ENCODE measurements at places on chromosomes 6 and 20.
A peak's percentile ranks its signal among the peaks of the same experiment; 100 is the strongest.

GRCh38 chr6:119297049-119297448 lies 52.5 kb downstream of the MAN1A1 start:
- DNase-seq, result no peak

GRCh38 chr6:135250751-135251497 lies 69.8 kb downstream of the MYB start:
- peak; percentile 80 for DNase-seq

- DNase-seq, result no peak
Observed at GRCh38 chr6:44157152-44157521, 1.5 kb upstream of the CAPN11 start.

- DNase-seq, result no peak
Observed at GRCh38 chr6:45226081-45226480, 102.0 kb upstream of the RUNX2 start.

GRCh38 chr20:32621071-32621890 lies 36.1 kb upstream of the NOL4L start:
- no peak for DNase-seq

DNA sequence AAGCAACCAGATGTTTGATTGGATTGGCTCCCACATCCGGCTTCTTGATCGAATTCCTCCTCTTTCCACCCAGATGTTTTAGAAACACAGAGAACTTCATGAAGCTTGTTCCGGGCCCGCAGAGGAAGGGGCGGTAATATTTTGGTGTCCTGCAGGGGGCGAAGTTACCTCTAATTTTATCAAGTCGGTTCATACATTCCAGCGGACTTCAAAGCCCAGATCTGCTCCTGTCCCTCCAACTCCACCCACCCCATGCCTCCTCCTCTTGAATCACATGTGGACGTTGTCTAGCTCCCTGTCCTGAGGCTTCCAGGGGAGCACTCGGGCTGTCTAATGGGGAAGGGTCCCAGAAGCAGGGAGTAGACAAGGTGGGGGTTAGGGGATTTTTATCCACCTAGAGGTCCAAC lies 2.9 kb upstream of the BMP6 start:
- peak; percentile 41 for DNase-seq

DNA sequence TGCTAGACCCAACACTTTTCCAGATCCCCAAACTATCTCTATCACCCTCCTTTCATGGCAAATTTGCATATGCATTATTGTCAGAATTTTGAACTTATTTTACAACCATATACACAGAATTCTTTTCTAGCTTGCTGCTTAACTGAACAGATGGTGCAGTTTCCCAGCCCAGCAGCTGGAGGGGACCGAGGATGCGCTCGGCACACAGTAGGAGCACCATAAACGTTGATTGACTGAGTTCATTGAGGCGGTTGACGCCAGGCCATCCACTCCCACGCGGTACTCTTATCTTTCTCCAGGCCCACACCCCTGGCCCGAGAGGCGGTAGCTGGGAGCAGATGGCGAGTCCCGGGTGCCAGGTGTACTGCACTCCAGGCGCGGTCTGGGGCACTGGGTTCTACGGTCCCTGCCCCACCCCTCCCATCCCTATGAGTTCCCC lies 6.8 kb upstream of the SOX4 start:
- DNase-seq, result no peak

DNA sequence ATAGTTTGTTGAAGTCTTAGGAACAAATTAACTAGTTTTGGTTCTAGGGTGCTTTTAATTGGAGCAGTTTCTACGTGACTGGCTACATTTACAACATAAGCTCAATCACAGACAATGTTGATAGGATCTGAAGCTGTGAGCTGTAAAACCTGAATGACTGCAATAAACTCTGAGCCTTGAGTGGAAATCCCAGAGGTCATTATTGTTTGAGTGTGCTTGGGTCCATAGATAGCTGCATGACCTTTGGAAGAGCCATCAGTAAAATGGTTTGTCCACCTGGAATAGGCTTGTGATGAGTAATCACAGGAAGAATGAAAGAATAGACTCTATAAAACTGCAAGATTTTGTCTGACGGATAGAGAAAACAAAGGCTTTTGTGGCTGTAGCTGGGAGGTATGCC lies 26.7 kb downstream of the HLA-DRB1 start:
- no peak for DNase-seq

DNA sequence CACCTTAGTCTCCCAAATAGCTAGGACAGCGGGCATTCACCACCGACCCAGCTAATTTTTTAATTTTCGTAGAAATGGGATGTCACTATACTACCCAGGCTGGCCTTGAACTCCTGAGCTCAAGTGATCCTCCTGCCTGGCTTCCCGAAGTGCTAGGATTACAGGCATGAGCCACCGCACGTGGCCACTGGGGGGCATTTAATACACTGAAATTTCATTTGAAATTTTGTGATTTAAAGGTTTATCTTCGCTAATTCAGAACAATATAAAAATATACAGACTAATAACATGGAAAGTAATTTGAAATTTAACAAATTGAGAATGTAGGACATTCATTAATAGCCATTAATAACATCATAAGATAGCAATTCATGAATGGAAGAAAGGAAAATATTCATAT lies 20.5 kb upstream of the TBC1D32 start:
- DNase-seq, result no peak

- DNase-seq, result no peak
Observed at GRCh38 chr6:117495869-117496268, 13.4 kb downstream of the DCBLD1 start.

DNA sequence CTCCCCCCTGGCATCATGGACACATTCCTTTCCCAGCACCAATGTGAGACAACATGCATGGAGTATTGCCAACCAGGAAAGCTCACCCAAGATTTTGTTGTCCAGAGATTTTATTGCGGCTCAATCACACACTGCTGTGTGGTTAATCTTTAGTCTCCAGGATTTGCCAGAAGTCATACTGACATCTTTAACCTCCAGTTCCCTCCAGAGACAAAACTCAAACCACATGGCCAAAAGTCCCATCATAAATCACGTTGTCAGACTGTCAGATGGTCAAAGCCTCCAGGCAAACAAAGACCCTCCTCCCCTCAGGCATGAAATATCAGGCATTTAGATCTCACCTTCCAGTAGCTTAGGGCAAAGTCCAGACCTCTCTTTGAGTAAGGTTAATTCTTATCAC lies 97.3 kb upstream of the OPRM1 start:
- DNase-seq, result no peak

- DNase-seq, result no peak
Observed at GRCh38 chr6:28633445-28634215, 107.9 kb downstream of the GPX5 start.

DNA sequence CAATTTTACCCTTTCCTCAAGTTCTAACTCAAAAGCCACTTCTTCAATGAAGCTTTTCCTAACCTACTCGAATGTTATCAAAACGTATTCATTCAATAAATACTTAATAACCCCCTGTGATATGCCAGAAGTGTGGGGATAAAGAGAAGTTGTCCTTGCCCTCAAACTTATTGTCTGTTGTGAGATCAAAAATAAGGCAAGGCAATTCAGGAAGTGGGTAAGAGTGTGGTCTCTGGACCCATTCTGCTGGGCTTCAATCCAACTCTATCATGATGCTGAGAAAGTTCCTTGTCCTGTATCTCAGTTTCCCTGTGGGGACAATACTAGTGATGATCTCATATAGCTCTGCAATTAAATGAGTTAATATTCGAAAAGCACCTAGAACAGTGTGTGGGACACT lies 92.8 kb downstream of the PRDM1 start:
- no peak for DNase-seq

DNA sequence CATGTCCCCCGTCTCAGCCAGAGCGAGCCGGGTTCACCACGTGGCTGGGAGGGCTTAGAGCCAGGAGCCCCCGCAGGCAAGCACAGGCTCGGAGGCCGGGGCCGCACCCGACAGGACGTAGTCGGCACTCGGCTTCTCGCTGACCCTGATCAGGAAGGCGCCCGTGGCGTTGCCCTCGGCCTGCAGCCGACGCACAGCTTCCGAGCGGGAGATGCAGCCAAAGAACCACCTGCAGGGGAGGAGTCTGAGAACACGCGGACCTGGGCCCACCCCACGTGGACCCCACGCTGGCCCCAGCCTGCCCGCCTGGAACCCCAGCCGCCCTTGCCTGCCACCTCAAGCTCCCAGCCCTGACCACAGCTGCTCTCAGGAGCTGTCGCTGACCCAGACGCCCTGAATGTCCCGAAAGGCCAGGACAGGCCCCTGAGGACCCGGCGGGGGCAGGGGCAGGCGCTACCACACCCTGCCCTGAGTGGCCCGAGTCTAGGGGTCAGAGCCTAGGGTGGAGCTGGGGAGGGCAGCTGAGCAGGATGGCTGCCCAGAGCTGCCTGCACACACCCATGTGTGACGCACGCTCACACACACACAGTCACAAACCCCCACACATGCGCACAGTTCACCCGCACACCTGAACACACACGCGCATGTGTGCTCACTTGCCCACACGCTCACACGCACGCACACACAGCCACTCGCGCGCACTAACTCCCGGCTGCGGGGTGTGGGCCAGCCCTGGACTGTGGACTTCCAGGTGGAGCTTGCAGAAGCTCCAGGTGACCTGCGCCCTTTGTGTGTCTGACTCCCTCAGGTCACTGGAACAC lies 2.1 kb downstream of the PTK6 start:
- DNase-seq, result no peak

- DNase-seq, result no peak
Observed at GRCh38 chr6:44192428-44193041, 24.2 kb upstream of the MYMX start.

DNA sequence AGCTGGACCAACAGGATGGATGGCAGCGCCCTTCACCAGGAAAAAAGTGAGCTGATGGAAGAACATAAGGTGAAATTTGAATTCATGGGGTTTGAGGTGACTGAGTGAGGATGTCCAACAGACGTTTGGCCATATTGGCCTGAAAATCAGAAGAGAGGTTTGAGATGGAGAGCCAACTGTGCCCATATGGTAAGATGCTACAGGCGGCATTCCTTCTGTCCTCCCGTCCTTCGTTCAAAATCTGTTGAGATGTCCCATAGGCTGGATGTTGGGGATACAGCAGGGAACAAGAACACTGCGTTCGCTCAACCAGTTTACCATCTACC lies 468 bp upstream of the CMTR1 start:
- no peak for DNase-seq

GRCh38 chr20:50980071-50980681 lies 21.6 kb downstream of the MOCS3 start:
- no peak for DNase-seq

DNA sequence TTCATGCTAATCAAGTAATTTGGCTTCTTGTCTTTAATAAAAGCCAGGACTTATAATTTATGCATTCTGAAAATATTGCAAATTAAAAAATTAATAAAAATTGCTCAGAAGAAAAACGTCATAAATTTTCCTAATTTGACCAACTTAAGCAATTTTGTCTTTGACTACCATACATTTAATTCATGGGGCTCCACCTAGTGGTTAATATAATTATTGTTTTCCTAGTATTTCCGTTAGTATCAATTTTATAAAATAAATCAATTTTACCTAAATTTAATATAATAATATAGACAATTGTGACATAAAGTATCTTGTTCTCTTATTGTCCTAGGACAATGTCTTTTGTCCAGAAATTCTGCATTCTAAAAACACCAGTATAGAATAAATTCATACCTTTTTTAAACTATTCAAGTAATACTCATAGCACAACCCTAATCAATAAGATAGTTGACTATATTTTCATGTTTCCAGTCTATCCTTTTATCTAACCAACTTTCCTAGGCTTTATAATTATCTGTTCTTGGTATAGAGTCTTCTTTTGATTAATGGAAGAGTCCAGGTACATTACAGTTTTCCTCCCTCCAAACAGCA lies 319.9 kb downstream of the TRDN start:
- peak; percentile 46 for DNase-seq

- no peak for DNase-seq
Observed at GRCh38 chr6:156114541-156114940, 658.9 kb upstream of the NOX3 start.

- no peak for DNase-seq
Observed at GRCh38 chr6:4518506-4518905, 257.7 kb upstream of the CDYL start.

- no peak for DNase-seq
Observed at GRCh38 chr20:2397595-2398145, 17.0 kb downstream of the TGM6 start.

DNA sequence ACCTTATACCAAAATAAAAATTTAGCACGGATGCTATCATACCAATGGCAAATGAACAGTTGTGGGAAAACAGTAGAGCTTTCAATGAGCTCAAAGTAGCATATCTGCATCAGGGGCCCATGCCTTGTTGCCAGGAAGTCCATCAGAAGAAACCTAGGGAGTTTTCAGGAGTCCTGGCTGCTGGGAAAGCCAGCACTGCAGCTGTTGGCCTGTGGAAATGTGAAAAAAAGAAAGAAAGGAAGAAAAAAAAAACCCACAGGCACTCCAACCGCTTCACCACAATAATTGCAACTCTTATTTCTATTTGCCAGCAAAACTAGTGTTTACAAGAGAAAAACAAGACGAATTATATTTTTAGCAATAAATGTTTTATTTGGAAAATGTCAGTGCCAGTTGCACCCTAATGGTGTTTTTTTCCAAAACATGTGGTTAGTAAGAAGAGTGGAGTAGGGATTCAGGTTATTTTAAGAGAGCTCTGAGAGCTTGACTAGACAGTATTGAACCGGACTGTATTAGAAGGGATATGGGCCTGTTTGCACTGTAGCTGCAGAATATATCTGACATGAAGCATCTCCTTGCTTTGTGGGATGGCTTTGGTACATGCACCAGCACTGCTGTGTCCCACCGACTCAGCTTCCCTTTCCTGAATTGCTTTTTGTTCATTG lies 137.3 kb downstream of the CCDC170 start:
- DNase-seq, result no peak

- DNase-seq, result no peak
Observed at GRCh38 chr6:169783401-169783800, 32.0 kb downstream of the ERMARD start.

DNA sequence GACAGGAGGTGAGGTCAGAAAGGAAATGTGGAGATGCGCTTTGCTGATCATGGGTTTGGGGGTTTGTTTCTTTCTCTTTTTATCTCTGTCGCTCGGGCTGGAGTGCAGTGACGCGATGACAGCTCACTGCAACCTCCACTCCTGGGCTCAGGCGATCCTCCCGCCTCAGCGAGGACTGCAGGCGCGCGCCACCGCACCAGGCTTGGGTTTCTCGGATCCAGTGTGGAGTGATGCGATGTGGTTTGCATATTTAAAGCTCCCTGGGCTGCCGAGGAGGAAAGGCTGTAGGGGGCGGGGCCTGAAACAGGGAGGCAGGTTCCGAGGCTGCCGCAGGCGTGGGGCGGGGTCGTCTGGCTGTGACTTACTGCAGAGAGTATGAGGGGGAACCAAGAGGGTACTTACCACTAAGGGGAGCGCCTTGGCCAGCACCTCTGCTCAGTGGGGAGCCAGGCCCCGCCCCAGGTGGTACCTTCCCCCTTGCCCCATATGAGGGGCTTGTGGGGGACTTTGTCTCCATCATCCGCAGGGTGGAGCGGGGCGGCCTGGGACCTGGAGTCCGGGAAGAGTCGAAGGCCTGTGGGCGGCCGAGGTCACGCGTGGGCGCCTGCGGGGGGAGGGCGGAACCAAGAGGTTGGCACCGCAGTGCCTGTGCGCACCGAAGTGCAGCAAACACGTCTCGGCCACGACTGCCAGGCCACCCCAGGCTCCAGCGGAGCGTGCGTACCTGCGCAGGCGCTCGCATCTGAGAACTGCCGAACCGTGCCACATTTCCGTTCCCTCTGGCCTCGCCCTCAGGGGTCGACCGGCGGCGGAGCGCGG lies 12.7 kb upstream of the BAK1 start:
- DNase-seq, result no peak

All from NCI-H774 (cell line).